Anterior cingulate cortex (tissue), 58 donors: ENCODE measurements at places on chromosomes 1 and 21.

- DNase-seq = no peak
Observed at GRCh38 chr21:45545691-45546531, 3.7 kb upstream of the SLC19A1 start.

- DNase-seq = no peak
Observed at GRCh38 chr1:94299627-94300553, 62.5 kb upstream of the ARHGAP29 start.

GRCh38 chr1:20223106-20223505 is 36.8 kb upstream of the PLA2G2C start:
- no peak for DNase-seq

- DNase-seq = no peak
Observed at GRCh38 chr1:243251539-243251938, 3.5 kb downstream of the CEP170 start.

- no peak for DNase-seq
Observed at GRCh38 chr1:2848006-2848670, 46.6 kb upstream of the TTC34 start.

GRCh38 chr1:14739082-14739832 is 140.8 kb downstream of the KAZN start:
- DNase-seq = no peak

DNA sequence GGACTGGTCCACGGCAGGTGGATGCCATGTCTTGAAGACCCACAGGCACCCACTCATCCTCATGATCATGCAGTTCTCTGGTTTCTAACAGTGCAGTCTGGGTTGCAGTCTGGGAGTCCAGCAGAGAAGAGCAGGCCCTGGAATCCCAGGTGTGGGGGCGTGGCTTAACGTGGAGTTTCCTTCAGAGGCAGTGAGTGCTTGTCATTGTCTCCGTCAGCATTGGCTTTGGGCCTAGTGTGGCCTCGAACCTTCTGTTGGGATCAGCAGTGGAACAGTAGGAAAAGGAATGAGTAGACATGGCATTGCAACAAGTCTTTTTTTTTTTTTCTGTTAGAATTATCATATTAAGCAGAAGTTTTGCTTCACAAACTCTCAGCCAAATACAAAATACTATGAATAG is 12.8 kb downstream of the LGALS8 start:
- DNase-seq = no peak

GRCh38 chr1:50976111-50976889 is 6.3 kb downstream of the CDKN2C start:
- no peak for DNase-seq

DNA sequence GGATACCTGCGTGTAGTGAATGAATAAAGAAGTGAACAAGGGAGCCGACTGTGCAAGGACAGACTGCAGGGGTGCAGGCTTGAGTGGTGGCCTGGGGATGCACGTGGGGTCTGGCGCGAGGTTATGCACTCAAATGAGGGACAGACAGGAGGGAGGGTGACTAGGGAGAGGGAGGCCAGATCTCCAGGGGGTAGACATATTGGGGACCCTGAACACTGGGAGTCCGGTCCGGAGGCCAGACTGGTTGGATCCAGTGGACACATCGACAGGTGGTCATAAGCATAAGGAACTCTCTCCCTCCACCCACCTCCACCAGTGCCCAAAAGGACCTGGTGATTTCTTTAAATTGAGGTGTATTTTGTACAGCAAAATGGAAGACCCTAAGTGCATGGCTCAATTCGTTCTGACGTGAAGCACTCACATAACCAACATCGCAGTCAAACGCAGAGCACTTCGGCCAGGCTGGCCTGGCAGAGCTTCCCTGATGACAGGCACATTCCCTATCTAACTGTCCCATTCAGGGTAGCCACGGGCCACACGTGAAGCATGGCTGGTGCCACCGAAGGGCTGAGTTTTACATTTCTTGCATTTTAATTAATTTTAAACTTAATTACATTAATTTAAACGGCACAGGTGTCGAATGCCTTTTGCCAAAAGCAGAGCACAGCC is 14.0 kb downstream of the WNT3A start:
- no peak for DNase-seq

- no peak for DNase-seq
Observed at GRCh38 chr21:42764443-42764760, 111.0 kb downstream of the PDE9A start.

DNA sequence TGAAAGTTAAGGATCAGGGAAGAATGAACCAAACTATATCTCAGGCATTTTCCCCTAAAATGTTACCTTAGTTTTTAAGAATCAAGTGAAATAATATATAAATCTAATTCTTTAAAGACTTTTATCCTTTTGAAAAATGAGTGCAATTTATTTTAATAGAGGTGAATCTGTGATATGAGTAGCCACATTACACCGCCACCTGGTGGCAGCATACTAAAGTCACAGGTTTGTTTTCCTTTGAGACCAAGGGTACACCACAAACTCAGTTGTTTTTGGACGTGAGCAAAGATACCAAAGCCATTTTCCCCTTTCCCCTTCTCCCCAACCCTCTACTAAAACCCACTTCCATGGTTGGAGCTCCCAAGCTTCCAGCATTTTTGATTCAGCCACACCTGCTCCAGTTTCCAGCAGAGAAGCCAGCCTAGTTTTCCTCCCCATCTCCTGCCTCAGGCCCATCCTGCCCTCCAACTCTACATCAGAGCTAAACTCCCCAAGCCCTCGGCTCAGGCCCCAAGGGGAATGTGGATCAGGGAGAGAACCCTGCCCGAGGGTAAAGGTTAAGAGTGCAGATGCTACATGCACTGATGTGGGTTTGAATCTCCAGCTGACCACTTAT is 22.9 kb upstream of the LDLRAP1 start:
- DNase-seq = peak; percentile 66

- peak; percentile 20 for DNase-seq
Observed at GRCh38 chr1:19240673-19241538, 10.4 kb downstream of the EMC1 start.

DNA sequence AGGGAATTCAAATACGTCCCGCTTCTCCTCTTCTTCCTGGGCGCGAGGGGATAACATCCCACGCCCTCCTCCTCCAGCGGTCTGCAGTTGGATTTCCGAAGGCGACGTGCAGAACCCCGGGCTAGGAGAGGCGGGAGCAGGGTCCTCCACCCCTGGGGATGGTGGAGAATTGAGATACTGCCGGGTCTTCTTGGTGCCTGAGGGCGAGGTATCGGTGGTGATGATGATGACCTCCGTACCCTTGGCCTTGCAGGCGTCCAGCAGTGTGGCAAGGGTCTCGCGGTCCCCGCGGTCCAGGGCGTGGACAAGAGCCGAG is 3.2 kb upstream of the LIX1L start:
- DNase-seq = no peak

DNA sequence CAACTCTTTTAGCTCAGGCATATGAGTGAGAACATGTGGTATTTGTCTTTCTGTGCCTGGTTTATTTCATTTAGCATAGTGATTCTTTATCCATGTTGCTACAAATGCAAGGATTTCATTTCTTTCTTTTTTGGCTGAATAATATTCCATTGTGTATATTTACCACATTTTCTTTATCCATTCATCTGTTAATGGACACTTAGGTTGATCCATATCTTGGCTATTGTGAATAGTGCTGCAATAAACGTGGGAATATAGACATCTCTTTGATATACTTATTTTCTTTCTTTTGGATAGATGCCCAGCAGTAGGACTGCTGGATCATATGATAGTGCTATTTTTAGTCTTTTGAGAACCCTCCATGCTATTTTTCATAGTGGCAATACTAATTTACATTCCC is 30.8 kb downstream of the ASB17 start:
- no peak for DNase-seq

DNA sequence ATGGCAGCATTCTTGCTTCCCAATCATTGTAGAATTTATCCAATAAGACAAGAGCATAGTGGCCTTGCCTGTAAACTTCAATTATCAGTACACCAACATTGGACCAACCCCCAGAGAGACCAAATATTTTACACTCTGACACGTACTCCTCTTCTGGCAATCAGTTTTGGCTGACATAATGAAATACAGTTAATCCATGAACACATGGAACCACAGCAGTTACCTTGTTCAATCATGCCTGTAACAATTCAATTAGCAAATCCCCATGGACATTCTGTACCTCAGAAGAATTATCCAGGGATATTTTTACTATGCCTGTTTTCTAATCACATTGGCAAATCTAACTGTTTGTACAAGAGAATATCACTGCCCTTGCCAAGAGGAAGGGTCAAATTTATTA is 2162.0 kb downstream of the MRPL39 start:
- no peak for DNase-seq

DNA sequence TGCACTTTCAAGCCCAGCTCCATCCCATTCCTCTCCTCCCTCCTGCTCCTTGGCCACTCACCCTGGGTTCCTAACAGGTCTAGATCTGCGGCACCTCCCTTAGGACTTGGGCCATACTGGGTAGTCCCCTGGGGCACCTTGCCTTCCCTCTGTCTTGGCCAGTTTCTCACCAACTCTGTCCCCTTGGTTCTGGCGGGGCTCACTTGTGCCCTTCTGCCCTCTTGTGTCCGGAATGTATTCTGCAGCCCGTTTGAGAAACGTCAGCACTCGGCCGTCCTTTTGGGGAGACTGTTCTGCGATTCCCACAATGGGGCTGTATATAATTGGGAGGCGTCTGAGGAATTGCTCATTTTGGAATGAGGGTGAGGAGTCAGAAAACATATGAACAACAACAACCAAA is 162.4 kb downstream of the ZSCAN20 start:
- DNase-seq = no peak

DNA sequence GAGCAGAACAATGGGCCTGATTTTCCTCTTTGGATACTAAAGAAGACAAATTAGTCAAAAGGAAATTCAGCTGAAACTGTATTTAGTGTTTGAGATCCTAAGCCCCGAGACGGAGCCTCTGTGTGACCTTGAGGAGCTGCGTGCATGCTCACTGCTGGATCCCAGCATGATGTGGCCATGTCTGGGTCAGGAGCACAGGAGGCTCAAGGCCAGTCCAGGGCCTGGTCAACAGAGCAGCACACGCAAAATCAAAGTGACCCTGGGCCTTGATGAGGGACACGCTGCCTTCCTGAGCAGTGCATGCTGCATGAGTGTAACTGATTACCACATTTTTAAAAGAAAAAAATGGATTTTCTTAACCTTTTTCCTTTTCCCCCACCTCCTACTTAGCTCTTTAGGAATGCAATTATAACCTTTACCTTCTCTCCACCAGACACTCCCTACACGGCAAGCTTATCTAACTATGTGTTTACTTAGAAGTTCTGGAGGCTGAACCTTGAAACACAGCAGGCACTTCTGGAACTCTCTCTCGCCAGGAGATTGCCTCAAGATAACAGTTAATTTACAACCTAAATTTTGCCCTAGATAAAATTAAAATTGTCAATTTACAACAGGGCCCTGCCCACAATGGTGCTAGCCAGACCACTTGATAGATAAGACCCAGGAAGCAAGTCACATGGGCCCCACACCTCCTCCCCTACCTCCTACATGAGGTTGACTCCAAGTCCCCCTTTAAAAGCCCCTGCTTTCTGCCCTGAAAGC is 144.6 kb downstream of the LRIG2 start:
- no peak for DNase-seq

- DNase-seq = no peak
Observed at GRCh38 chr1:67648582-67649326, 36.2 kb upstream of the GADD45A start.

GRCh38 chr1:152517237-152517811 is 3.0 kb downstream of the CRCT1 start:
- no peak for DNase-seq

GRCh38 chr1:25009671-25010262 is 79.7 kb upstream of the RUNX3 start:
- DNase-seq = no peak

GRCh38 chr1:192968323-192968722 is 90.8 kb downstream of the UCHL5 start:
- DNase-seq = no peak
